ENCODE measurements at places on chromosomes 5 and 9. TPM values are rescaled to one million over a fixed set of nuclear protein-coding genes. Genes with fewer than 3 reads are reported as not detected.

- DNase-seq, result no peak
These were observed 135.1 kb downstream of the PAPPA start for GRCh38 chr9:116288658-116289057.

DNA sequence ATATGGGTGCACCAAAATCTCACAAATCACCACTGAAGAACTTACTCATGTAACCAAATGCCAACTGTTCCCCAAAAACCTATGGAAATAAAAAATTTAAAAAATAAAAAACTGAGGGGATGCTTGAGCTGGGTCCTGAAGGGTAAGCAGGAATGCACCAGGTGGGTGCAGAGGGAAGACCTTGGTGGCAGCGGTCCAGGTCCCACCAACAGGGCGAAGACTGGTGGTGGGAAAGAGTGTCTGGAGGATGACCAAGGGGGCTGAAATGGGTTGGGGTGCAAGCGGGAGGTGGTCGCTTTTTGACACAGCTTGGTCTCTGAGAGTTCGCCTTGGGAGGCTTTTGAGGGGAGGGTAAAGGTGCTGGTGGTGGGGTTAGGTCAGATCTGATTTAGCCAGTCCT is 3.3 kb upstream of the DAB2IP start:
- DNase-seq, result no peak

- no peak for DNase-seq
These were observed 13.2 kb upstream of the LHX2 start for GRCh38 chr9:123998278-123998925.

RETREG1 gene
- 48.6 TPM for total RNA-seq

DBH gene
- 0.10 TPM for total RNA-seq

CDH12 gene
- total RNA-seq, result not detected

DRD1 gene
- total RNA-seq, result not detected

GRCh38 chr9:120263836-120264235 is 316.1 kb downstream of the CDK5RAP2 start:
- DNase-seq, result no peak

GRCh38 chr9:131700765-131701435 is 39.0 kb downstream of the RAPGEF1 start:
- DNase-seq, result no peak

- no peak for DNase-seq
These were observed 1.6 kb downstream of the GRK6 start for GRCh38 chr5:177427919-177428573.

DNA sequence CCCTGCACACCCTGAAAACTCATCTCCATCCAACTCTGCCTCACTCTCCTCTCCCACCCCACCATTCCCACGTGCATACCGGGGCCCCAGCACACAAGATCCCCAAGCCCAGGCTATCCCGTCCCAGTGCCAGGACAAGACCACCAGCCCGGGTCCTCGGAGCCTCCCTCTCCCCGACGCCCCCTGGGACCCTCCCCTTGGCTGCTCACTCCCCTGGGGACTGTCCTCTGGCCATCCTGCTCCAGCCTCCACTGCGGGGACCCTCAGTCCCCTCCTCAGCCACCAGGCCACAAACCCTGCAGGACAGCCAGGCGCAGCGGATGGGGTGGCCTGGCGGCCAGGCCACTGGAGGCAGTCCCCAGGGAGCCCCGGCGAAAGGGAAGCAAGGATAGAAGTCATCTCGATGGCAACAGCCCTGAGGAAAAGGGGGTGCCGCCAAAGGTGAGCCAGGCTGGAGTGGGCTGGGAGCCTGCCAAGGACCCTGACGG is 62.8 kb downstream of the C9orf50 start:
- no peak for DNase-seq

DNA sequence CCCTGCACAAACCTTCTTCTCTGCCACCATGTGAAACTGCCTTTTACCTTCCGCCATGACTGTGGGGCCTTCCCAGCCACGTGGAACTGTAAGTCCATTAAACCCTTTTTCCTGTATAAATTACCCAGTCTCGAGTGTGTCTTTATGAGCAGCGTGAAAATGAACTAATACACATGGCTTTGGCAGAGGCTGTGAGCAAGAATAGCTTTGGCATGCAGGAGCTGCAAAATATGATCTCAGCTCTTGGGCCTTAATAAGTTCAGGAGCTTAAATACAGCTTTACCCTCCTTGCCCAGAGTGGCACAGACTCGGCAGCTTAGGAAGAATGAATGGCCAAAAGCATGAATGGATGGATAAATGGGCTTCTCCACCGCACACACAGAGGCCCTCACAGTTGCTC is 15.7 kb upstream of the SLC36A1 start:
- DNase-seq, result no peak

LRRTM2 gene
- 0.41 TPM for total RNA-seq

DNA sequence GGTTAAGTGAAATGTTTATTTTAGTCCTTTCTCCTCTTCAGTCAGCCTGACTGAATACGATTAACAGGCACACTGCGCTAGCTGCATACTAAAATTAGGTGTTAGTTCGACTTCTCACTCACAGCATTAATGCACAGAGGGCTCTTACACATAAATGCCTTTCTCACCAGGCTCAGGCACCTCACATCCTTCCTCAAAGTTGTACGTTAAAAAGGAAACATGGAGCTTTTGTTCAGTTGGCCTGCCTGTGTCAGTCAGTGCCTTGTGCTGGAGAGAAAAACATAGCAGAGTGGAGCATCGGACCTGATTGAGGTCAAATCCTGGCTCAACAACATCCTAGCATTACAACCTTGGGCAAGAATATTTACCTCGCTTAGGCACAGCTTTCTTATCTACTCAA is 236.0 kb upstream of the ZNF462 start:
- no peak for DNase-seq

GRCh38 chr5:167796672-167797071 is 494.8 kb upstream of the WWC1 start:
- DNase-seq, result no peak

GRCh38 chr9:106799152-106799551 is 63.8 kb upstream of the ZNF462 start:
- no peak for DNase-seq

GRCh38 chr9:129415942-129416651 is 204.8 kb downstream of the C9orf50 start:
- no peak for DNase-seq

DNA sequence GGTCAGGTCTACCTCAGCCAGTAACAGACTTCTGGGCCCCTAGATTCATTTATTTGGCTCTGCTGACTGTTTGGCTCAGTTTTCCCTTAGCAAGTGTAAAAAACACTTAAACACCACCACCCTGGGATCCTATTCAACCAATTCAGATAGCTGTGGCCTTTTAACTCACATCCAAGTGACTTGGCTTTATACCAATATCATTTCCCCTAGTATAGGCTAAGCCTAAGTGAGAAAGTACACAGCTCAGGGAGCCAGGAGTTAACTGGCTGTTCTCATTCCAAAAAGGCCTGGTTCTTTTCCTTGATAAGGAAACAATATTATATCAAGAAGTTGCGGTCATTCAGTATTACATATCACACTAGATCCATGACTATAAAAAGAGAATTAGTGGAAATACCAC is 163.5 kb downstream of the ARL15 start:
- DNase-seq, result no peak

TLX3 gene
- not detected for total RNA-seq

GRCh38 chr9:1959371-1959770 is 55.8 kb upstream of the SMARCA2 start:
- no peak for DNase-seq

GRCh38 chr9:89603767-89604665 is 796 bp upstream of the GADD45G start:
- DNase-seq, result peak; percentile 31

GRCh38 chr9:68847765-68848164 is 142.7 kb downstream of the PIP5K1B start:
- no peak for DNase-seq

DNA sequence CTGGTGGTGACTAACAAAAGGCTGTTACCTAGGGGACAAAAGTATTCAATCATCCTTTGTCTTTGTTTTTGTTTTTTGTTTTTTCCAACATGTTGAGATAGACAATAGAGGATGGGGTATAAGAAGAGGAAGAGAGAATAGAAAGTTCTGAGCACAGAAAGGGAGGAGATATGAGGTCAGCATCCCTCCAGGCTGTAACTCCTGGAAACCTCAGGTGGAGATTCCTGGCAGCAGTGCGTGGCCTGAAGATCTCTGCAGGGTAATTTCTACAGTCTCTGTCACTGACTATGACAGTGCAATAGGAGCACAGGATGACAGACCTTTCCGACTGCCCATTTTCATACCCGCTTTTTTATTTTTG is 112.1 kb downstream of the ADRB2 start:
- no peak for DNase-seq

GRCh38 chr5:104353371-104353770 is 790.8 kb upstream of the NUDT12 start:
- no peak for DNase-seq

GRCh38 chr9:92716557-92716956 is 46.6 kb upstream of the IPPK start:
- DNase-seq, result peak; percentile 70

- DNase-seq, result no peak
These were observed at the start of gene GBGT1 for GRCh38 chr9:133163504-133164172. Gene GBGT1, minus strand, starts transcription at chr9:133163914. Its CDS starts 1,502 bp downstream, at chr9:133162412.

DNA sequence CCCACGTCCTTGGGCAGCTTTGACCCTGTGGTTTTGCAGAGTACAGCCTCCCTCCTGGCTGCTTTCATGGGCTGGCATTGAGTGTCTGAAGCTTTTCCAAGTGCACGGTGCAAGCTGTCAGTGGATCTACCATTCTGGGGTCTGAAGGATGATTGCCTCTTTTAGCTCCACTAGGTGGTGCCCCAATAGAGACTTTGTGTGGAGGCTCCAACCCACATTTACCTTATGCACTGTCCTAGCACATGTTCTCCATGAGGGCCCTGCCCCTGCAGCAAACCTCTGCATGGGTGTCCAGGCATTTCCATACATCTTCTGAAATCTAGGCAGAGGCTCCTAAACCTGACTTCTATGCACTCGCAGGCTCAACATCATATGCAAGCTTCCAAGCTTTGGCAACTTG is 644.2 kb upstream of the CDH9 start:
- no peak for DNase-seq

RPL7A gene
- total RNA-seq, result 2,127 TPM

DNA sequence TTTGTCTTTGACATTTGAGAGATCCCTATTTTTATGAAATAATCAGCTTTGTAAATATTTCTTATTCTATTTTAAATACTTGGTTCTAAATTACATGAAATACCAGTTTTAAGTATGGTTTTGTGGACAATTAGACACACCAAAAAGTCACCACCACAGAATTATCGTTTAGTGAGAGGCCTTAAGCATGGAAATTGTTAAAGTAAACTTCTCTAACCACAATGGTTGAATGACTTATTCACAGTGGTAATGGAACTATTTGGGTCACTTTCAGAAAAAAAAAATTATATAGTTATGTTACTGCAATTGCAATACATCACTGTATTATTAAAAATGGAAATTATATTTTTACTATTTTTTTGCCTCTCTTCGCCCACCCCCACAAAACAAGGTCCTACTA is 1252.5 kb downstream of the EFNA5 start:
- no peak for DNase-seq

- DNase-seq, result no peak
These were observed 26.2 kb upstream of the SNX18 start for GRCh38 chr5:54491326-54491725.

DNA sequence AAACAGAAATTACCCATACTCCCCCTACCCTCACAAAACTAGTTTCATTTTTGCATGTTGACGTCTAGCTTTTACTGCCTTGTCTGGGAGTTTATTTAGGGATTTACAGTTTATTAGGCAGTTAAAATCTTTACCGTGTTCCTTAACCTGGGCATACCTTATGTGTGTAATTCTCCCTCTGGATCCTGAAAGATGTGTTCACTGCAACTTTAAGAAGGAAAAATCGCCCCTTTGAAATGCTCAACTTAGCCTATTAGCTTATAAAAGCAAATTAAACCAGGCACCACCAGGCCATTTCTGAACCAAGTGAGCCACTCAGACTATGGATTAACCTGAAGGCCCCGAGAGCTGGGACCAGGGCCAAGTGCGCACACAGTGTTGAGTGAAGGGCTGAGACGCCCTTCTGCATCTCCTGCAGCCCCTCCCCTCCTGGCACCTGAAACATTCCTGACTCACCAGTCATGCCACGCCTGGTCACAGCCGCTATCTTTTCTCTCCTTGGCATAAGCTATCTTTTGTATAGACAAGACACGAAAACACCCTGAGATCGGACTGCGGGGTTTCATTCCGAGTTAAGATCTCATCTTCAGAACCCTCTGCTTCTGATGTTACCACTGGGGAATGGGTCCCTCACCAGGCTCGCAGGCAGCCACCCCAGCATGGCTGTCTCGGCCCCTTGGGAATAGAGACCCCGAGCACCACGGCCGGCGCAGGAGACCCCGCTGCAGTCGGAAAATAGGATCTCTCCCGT is 111.9 kb downstream of the ROR2 start:
- DNase-seq, result no peak

Data from naive thymus-derived CD4-positive, alpha-beta T cell (primary cell).